Fibroblast of gingiva (primary cell): ENCODE measurements at places on chromosomes 11 and 22.
A peak's percentile ranks its signal among the peaks of the same experiment; 100 is the strongest.

DNA sequence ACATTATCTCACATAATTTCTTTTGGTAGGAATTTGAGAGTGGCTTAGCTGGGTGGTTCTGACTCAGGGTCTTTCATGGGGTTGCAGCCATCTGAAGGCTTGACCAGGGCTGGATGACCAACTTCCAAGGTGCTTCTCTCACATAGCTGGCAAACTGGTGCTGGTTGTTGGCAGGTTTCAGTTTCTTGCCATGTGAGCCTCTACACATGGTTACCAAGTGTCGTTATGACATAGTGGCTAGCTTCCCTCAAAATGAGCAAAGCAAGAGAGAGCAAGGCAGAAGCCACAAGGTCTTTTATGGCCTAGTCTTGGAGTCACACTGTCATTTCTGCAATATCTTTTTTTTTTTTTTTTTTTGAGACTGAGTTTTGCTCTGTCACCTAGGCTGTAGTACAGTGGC is 4.2 kb upstream of the TFIP11 start:
- DNase-seq, result no peak

DNA sequence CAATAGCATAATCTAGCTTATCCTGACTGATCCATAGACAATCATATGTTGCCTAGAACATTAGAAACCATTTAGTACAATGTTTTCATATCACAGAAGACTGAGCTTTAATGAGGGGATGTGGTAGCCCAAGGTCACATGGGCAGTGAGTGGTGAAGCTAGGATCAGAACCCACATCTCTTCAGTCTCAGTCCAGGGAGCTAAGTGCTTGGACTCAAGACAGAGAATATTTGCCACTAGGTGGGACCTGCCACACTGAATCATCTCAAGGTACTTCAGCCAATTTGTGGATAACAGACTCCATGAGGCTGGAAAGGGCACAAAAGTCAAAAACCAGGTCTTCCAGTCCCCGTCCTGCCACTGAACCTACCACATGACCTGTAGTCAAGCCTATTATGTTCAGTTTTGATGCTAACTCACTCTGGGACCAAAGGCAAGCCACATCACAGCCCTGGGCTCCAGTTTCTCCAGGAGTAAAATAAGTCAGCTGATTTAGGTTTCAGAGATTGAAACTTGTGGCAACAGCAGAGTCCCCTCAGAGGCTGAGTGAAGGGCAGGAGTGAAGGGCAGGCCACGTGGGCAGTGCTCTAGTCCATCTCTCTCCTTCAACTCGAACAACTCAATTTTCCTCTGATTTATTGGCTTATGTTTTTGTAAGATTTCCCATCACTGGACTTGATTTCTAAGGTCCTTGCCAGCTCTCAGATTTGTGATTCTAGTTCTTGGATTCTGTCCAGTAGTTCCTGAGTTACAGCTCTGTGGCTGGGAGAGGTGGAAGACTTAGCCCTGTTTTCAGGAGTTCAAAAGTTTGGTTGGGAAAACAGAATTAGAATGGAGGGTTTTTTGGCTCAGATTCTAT is 84.6 kb upstream of the PHOX2A start:
- DNase-seq, result no peak

DNA sequence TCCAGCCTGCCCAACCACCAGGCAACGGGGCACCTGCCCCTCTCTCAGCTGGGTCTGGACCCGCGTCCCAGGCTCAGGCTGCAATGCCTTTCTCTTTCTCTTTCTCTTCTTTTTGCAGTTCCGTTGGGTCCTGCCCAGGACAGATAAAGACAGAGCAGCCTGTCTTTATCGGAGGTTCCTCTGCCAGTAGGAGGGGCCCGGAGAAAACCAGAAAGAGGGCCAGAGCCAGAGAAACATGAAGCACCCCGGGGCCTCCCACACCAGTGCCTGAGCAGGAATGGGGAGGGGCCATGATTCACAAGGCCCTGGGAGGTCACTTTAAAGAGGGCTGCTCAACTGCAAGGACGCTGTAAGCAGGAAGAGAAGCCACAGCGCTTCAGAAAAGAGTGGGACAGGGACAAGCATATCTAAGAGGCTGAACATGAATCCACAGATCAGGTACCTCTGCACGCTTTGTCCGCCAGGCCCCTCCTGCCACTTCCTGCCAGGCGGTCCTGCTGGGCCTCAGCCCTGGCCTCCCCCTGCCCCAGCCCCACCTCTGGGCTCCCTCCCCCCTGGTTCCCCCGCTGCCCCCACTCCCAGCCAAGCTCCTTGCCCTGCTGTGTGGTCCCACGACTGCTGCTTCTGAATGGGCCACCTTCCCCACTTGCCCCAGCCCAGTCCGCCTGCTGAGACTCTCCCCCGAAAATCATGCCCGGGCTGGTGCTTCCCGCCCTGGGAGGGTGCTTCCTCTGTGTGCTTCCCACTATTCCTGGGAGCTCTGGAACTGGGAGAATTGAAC is at the start of gene APOBEC3C:
Gene APOBEC3C (plus strand): TSS at position 316 of the 781 bp plus-strand sequence. CDS start 106 bp downstream, at position 422.
- DNase-seq, result peak; percentile 85

- no peak for DNase-seq
Observed at GRCh38 chr11:75422248-75423231, 10.5 kb downstream of the KLHL35 start.

- DNase-seq, result no peak
Observed at GRCh38 chr11:65380460-65381119, 1.9 kb downstream of the SLC25A45 start.

DNA sequence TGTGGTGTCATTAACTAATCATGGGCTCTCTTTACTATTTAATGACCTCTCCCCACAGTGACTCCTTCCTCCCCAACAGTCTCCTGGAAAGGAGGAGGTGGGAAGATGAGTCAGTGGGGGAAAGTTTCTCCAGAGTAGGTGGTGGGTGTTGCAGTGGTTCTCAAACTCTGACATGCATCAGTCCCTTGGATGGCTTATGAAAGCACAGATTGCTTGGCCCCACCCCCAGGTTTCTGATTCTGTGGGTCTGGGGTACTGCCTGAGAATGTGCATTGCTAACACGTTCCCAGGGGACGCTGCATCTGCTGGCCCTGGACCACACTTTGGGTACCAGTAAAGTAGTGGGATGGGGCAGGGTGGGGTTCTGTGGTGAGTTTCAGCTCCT is 9.8 kb downstream of the CD82 start:
- no peak for DNase-seq

DNA sequence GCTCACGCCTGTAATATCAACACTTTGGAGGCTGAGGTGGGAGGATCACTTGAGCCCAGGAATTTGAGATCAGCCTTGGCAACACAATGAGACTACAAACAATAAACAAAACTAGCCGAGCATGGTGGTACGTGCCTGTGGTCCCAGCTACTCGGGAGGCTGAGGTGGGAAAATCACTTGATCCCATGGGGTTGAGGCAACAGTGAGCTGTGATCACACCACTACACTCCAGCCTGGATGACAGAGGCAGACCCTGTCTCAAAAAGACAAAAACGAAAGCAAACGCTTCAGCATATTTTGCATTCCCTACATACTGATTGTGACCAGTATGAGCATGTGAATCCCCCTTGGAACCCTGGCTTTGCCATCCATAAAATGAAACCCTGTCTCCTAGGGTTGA is 33.9 kb upstream of the MN1 start:
- peak; percentile 42 for DNase-seq

- DNase-seq, result no peak
Observed at GRCh38 chr11:93772123-93772522, 12.0 kb upstream of the MED17 start.

- DNase-seq, result no peak
Observed at GRCh38 chr11:17782603-17783337, 48.2 kb downstream of the KCNC1 start.

GRCh38 chr11:113615098-113615497 is 91.0 kb downstream of the TMPRSS5 start:
- DNase-seq, result no peak

DNA sequence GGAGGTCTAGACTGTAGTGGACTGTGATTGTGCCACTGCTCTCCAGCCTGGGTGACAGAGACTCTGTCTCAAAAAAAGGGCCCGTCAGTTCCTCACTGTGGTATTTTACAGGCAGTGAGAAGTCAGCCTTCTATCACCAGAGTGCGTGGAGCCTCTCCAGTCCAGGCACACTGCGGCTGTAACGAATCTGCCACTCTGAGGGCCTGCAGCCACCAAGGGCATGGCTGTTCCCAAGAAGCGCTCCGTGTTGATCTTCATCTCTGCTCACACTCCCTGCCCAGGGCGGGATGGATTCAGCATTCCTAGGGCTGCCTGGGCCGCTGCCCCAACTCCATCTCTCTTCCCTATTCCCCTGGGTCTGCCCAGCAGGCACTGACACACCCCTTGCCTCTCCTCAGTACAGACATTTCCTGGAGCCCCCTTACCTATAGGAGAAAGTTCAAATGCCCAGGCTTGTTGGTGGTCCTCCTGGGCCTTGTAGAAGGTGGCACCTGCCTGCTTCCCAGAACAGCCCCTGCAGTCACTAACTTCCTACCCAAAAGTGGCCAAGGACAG is 148.4 kb downstream of the CACNA1I start:
- no peak for DNase-seq

DNA sequence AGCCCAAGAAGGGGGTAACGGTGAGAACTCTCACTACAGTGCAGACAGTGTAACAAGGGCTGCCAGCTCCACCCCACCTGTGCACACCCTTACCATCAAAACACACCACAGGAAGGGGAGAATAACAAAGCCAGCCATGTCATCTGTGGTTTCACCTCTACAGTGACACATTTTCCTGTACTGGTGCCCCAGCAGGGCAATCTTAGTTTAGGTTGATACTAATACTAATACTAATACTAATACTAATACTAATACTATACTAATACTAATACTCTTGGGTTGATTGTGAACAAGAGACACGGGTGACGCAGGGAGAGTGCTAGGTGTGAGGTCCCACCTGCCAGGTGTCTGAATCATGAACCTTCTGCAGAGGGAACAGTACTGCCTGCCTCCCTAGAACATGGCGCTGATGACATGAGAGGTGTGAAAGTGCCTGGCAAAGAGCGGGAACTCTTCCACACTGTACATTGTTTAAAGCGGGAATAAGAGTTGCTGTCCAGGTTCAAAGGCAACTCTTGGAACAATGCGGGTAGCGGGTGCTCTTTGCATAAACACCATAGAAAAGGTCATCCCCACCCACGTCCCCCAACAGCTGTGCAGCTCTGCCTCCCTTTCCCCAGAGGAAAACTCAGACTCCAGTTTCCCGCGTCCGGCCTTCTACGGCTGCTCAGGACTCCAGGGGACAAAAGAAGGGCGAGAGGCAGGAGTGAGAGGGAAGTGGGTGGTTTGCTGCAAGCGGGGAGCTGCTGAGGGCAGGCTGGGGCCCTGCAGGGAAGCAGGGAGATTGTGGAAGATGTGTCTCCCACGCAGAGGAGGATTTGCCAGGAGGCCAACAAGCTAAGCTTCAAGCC is 25.0 kb upstream of the TMPRSS4 start:
- no peak for DNase-seq

- peak; percentile 55 for DNase-seq
Observed at GRCh38 chr11:96267001-96267495, 75.9 kb downstream of the MAML2 start.

DNA sequence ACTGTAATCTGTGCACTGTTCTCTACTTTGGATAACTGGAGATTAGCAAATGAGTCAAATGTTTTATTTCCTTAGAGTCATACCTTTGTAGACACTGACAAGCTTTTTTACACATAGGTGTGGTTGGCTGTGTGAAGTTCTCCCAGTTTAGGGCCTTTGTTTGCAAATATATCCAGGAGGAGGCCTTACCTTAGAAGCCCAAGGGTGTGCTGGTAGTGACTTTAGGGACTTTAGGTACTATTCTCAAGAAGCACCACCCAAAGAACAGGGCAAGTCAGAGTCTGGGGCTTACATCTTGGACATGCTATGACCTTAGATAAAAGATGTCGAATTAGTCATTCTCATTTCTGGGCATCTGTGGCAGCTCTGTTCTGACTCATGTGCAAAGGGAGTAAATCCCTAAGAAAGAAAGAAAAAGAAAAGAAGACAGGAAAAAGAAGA is 4.8 kb upstream of the FAR1 start:
- no peak for DNase-seq

- no peak for DNase-seq
Observed at GRCh38 chr22:44224166-44224565, 43.4 kb downstream of the PARVG start.

- DNase-seq, result no peak
Observed at GRCh38 chr11:122383186-122383585, 267.2 kb upstream of the BLID start.

DNA sequence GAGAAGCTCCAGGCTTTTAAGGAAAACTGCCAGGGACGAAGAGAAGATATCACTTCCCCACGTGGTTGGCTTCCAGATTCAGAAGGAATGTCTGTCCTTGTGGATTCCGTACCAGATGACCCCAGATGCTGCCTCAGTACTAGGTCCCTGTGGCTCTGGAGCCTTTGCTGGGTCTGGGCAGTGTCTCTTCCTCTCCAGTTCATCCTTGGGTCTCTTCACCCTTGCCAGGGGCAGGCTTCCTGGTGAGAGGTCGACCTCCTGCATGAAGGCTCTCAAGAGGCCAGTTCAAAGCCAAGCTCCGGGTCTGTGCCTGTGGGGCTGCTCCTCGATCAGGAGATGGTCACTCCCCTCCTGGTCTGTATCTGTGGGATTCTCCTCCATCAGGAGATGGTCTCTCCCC is 74.7 kb upstream of the B3GAT1 start:
- DNase-seq, result no peak

DNA sequence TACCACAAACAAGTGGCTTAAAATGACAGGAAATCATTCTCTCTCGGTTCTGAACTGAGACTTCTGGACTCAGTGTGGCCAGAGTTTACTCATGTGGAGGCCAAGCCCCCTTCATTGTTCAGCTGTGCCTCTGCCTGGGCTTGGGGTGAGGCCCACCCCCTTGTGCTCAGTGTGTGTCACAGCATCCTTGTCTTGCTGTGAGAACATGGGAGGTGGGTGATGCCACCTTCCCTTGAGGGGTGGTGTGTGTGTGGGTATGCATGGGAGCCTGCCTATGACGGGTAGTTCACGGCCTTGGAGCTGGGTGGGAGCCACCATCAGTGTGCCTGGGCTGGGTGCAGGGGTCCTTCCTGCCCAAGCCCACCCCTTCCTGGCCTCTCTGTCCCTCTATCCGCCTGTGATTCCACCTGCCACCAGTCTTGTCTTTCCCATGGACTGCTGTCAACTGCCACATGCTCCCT is 101.7 kb downstream of the MORC2 start:
- no peak for DNase-seq

- no peak for DNase-seq
Observed at GRCh38 chr11:14930369-14930768, 38.3 kb upstream of the CYP2R1 start.

GRCh38 chr22:48089601-48090331 is 1327.3 kb downstream of the TBC1D22A start:
- no peak for DNase-seq
